Activated T-helper 1 cell treated with anti-CD3 and anti-CD28 coated beads, Interleukin-2, amount 50 U/mL, for 16 hours (primary cell): ENCODE measurements at places on chromosomes 6 and 20.

DNA sequence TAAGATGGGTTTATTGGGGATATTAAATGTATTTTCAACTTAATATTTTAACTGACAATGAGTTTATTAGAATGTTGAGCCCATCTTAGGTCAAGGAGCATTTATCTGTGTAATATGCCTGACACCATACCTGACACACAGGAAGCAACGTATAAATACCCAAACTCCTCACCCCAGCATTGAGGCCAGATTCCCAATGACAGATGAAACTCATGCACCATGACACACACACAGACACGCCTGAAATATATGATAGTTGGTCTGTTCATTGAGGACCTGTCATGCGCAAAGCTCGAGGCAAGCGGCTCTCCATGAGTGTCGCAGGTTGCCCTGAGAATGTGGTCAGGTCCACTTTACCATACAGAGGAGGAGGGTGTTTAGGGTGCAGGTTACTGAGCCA is 64.1 kb downstream of the GFOD1 start:
- DNase-seq: no peak

GRCh38 chr6:53744321-53744720 is 50.5 kb upstream of the LRRC1 start:
- no peak for DNase-seq

GRCh38 chr6:169172946-169173345 is 80.7 kb downstream of the THBS2 start:
- DNase-seq: no peak

- no peak for DNase-seq
These were observed 233.1 kb downstream of the PACRG start for GRCh38 chr6:162960679-162961457.

- no peak for DNase-seq
These were observed 143.5 kb upstream of the MARCKS start for GRCh38 chr6:113713665-113714064.

DNA sequence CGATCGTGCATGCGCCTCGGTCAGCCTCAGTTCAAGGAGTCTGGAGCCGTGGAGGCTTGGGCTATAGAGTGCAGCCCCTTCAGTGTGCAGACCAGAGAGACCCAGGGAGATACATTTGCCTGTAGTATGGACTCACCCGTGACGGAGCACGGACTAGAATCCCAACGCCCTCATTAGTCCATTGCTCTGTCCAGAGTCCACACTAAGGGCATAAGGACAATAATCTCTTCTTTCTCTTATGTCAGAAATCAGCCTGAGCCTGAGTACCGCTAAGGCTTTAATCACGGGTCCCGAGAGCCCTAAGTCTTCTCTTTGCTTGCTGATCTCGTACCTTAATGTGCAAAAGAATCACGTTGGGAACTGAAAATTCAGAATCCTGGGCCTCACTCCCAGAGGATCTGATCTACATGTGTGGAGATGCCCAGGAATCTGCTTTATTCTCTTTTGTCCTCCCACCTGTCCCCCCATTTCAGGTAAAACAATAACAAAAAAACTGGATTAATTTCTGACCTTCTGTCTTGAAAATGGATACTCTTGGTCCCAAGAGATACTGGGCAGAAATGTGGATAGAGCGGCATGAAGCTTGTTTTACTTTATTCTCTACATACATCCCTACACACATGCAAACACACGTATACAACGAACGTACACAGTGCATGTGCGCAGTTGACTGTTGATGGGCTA is 671 bp downstream of the BPHL start:
- no peak for DNase-seq

- DNase-seq: no peak
These were observed 147.9 kb downstream of the HAO1 start for GRCh38 chr20:7792150-7792869.

- DNase-seq: no peak
These were observed 5.0 kb upstream of the PDRG1 start for GRCh38 chr20:31956556-31957526.

- DNase-seq: no peak
These were observed 34.6 kb upstream of the TMEM244 start for GRCh38 chr6:129895692-129896091.

DNA sequence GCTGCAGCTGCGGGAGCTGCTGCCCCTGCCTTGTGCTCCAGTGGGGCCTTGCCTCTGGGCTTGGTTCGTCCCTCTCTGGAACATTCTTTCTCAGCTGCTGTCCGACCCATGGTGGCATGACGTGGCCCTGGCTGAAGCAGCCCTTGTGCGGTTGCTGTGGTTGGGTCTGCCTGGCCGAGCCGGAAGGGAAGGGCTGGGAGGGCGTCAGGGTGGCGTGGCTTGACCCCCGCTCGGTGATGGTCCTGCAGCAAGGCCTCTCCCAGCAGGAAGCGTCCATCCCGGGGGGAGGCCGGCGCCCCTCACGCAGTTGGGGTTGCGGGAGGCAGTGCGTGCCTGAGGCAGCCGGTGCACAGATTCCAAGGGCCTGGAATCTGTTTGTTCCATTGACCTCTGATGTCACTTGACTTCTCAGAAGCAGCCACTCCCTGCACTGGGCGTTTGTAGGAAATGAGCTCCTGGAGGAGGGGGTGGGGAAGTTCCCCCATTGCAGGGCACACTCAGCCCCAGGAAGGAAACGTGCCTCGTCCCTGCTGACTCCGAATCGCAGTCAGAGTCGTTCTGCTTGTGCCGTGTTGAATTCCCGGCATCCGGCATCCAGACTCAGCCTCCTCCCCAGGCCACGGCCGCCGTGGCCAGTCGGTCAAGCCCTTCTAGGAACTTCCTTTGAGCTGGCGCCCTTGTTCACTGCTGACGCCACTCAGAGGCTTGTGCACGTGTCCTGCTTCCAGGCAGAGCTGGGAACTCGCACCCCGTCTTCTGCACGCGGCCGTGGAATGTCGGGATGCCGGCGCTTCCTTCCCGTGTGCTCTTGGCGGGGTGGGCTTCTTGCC is 9.7 kb upstream of the TNFRSF6B start:
- DNase-seq: no peak

DNA sequence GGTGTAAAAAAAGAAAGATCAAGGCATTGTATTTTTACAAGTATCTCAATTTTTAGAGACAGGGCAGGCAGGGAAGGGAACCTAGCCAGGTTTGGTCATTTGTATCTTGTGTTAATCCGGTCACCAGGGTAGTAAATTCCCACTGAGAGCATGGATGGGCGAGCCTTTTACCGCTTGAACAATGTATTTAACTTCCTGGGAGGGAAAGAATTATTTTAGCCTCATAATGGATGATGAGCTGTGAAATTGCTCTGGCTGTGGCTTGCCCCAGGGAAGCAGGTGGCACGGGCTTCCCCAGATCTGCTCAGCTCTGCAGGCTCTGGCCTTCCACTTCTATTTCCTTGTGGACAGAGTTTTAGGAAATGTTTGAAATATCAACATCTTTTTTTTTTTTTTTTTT is 72.9 kb downstream of the TOX2 start:
- no peak for DNase-seq

DNA sequence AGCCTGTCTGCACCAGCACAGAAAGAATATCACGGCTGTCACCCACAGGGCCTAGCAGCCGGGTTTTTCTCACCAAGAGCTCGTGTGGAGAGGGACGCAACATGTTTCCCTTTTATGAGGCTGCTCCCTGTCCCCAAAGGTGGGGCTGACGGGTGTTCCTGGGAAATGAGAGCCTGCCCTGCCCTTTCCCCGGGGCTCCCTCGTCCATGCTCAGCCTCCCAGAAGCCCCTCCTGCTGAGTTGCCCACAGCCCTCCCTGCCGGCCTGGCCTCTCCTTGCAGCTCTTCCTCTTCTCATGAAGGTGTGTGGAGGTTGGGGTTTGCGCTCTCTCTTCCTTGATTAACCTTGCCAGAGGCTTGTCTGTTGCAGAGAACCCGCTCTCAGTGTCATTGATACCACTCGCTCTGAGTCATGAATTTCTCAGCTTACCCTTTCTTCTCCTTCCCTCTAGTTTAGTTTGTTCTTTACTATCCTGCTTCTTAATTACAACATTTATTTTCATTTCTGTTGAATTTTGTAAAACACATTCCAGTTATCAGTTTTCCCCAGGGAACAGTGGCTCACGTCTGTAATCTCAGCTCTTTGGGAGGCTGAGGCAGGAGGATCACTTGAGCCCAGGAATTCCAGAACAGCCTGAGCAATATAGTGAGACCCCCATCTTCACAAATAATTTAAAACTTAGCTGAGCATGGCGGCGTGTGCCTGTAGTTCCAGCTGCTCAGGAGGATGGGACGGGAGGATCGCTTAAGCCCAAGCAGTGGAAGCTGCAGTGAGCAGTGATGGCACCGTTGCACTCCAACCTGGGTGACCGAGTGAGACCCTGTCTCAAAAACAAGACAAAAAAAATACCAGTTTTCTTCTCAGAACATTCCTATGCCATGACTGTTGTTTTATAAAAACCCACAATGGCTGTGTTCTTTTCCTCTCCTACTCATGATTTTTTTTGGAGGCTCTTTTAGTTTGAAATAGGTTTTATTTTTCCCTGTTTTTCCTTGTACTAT is 103.8 kb downstream of the TMEM242 start:
- no peak for DNase-seq

DNA sequence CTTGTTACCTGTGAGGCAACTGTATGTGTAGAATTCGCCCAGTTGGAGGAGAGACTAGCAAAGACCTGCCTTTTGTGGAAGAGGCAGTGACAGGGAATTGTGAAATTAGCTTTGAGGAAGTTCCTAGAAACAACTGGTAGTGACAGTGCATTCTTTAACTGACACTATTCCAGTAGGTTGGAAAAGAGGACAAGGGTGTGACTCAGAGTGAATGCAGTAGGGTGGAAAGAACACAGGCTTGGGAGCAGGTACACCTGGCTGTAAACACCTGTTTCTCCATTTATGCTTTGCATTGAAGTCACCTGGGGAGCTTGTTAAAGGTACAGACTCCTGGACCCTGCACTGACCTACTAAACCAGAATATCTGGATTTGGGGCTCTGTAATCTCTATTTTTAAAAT is 295.7 kb downstream of the PHACTR1 start:
- no peak for DNase-seq

- no peak for DNase-seq
These were observed 224 bp downstream of the MPC1 start for GRCh38 chr6:166382500-166382932.

- no peak for DNase-seq
These were observed 3.9 kb downstream of the MAP7 start for GRCh38 chr6:136546331-136546730.

- no peak for DNase-seq
These were observed 7.8 kb downstream of the TRIB3 start for GRCh38 chr20:388034-388994.

- no peak for DNase-seq
These were observed 67.3 kb downstream of the SLC22A23 start for GRCh38 chr6:3389390-3390167.

- DNase-seq: no peak
These were observed 22.7 kb downstream of the OLIG3 start for GRCh38 chr6:137471497-137471896.

DNA sequence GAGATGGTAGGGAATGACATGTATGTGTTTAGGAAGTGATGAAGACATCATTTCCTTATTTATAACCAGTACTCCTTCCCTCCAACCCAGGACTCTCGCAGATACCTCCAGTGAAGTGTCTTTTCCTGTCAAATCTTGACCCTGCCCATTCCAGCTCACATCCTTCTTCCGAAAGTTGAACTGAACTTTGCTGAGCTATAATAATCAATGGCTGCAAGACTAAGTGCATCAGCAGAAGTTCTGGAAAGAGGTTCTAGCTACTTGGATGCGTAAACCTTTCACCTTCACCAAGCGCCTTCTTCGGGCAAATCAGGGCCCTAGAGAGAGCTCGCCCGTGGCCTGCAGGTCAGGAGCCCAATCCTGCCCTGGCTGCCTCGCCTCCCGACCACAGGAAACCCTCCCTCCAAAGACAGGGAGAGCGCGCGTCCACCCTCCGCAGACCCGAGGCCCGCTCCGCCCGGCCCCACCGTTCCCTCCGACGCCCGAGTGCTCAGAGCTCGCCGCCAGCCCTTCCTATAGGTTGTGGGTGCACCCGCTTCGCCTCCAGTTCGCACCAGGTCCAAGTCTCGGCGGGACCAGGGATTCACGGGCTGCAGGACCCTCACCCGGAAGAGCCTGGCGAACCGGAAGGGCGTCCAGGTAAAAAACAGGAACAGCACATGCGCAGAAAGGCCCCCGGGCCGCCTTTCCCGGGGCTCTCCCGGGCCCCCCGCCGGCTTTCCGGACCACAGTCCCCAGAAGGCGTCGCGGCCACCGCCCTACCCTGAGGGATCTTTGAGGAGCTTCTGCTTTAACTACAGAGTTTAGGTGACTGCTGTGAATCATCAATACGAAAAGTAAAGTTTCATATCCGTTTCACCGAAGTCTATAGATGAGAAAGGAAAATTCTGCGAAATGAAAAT is at the start of gene ZNF334:
Gene ZNF334 (minus strand): TSS at position 617 of the 902 bp plus-strand sequence. CDS start 1,457 bp downstream, outside the sequence.
- no peak for DNase-seq

- no peak for DNase-seq
These were observed 7.3 kb upstream of the ITPR3 start for GRCh38 chr6:33613795-33614168.

GRCh38 chr20:40607927-40608326 is 81.1 kb downstream of the MAFB start:
- no peak for DNase-seq

DNA sequence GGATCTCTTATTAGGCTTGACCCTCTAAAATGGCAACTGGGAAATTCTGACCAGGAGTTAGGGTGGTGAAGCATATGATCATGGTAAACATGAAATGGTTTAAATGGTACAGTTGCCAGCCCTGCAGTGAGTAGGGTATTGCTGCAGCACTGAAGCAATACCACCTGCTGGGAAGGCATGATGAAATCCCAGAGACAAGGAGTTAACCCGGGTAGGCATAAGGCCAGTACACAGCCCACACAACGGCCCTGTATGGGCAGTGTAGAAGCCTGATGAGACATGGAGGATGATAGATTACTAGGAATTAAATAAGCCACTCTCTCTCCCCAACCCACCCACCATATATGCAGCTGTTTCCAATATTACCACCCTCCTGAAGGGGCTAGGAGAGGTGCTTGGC is 197.4 kb upstream of the MOCS1 start:
- no peak for DNase-seq

GRCh38 chr20:10527781-10528180 is 92.7 kb downstream of the SLX4IP start:
- DNase-seq: no peak

GRCh38 chr6:13397359-13398068 is 69.2 kb upstream of the TBC1D7 start:
- no peak for DNase-seq

- no peak for DNase-seq
These were observed 43.3 kb upstream of the ARMC2 start for GRCh38 chr6:108804956-108805355.

DNA sequence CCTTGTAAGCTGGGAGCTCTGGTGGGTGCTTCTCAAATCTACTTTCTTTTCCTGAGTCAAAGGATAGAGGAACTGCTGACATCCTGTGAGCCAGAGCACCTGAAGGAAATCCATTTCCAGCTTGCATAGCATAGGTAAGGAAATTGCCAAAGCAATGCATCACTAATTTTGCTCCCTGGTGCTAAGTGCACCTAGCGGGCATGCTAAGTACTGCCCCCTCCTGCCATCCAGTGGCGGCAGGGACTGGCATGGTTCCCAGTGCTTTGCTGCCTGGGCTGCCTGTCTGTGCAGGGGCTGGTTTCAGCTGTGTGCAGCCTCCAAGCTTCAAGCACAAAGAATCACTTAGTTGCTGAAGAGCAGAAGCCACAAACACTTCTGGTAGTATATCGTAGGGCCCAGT is 63.9 kb downstream of the FARS2 start:
- DNase-seq: no peak

GRCh38 chr6:82040405-82041221 is 206.9 kb downstream of the IBTK start:
- DNase-seq: no peak

- no peak for DNase-seq
These were observed 21.0 kb upstream of the RIN2 start for GRCh38 chr20:19737025-19737424.

- DNase-seq: no peak
These were observed 7.6 kb downstream of the NOTCH4 start for GRCh38 chr6:32216285-32216684.

GRCh38 chr6:122715725-122716124 is 63.8 kb upstream of the FABP7 start:
- no peak for DNase-seq
